ENCODE measurements at places on chromosomes 1 and 21.

DNA sequence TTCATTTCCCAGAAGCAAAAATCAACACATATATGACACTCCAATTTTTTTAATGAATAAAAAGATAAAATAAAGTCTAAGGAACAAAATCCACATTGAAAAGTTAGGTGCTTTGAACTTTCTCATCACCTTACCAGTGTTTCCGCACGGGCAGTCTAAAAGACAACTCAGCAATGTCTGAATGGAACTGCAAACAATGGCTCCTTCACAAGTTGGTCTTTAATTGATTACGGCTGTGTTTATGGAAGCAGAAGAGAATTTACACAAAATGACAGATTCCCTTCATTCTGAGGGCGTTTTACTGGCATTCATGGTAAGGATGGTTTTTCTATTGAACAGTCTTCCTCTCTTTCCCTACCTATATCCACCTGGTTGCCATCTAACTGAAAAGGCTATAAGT is 65.0 kb upstream of the RNPC3 start:
- no peak for DNase-seq

DNA sequence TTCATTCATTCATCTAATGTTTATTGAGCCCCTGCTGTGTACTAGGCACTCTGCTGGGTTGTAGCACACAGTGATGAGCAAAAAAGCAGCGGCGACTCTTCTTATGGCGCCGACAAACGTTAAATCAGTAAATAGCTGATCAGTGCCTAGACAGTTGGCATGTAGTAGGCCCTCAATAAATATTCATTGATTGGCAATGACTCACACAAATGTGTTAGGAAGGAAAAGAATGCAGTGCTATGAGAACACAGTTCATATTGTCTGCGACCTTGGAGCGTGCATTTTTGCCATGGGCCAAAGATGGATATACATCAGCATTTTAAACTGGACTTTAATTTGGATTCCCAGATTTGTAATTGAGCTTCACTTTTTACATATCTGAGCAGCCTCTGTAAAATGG is 52.0 kb downstream of the PRDM2 start:
- DNase-seq = no peak

DNA sequence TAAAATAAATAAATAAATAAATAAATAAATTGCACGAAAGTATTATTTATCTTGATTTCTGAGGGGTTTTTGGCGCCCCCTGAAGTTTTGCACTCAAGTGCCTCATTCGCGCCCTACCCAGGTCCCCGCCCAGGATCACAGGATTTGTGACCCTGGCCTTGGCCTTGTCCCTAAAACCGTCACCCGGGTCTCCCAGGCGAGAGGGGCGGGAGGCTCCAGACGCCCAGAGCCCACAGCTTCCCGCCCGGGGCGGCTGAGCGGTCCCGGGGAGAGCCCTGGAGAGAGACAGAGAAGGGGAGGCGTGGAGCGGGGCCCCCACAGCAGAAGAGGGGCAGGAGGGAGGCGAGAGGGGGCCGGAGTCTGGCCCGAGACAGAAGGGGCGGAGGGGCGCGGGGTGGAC is 91.8 kb upstream of the CASZ1 start:
- no peak for DNase-seq

- DNase-seq = no peak
Measured at GRCh38 chr1:8590721-8591351, 226.6 kb downstream of the RERE start.

- no peak for DNase-seq
Measured at GRCh38 chr21:20511216-20511880, 486.9 kb upstream of the NCAM2 start.

DNA sequence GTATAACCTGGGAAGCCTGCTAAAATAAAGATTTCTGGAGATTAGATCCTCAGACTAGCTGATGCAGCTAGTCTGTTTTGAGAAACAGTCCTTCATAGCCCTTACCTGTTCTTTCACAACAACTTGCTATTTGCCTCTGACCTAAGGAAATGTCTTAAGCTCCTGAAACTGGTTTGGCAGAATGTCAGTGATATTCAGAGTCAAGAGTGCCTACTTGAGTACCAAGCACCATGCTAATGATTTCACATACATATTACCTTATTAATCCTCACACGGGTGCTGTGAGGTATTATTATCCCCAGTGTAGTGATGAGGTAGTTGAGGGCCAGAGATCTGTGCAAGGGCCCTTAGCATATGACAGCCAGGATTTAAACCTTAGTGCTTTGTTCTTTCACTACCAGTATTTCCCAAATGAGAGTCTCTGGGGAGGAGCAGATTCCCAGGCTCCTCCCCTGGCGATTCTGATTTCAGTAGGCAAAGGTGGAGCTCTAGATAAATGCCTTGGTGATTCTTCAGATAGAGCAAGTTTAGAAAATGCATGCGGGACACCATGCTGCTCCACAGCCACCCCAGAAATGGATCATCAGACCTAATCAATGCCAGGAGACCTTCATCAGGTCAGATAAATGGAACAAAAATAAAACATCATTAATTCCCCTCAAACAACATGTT is 47.4 kb upstream of the WNT2B start:
- DNase-seq = no peak

DNA sequence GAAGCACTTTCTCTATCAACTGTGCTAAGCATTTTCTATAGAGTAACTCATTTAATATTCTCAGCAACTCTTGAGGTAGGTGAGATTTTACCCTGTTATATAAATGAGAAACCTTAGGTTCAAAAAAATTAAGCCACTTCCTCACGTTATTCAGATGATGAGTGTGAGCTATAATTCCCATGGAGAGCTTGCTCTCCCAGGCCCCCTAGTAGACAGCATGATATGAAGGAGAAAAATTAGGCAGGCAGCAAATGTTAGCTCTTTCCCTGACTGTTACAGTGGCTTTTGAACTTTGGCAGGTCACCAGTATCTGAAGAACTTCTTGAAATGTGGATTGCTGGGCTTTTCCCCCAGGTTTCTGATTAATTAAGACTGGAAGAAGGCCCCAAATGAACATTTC is 753.1 kb downstream of the NCAM2 start:
- no peak for DNase-seq

- no peak for DNase-seq
Measured at GRCh38 chr1:235105051-235106043, 23.3 kb downstream of the TOMM20 start.

Measured in activated naive CD8-positive, alpha-beta T cell treated with anti-CD3 and anti-CD28 coated beads for 36 hours (primary cell).